ENCODE measurements at places on chromosomes 16 and 17.

DNA sequence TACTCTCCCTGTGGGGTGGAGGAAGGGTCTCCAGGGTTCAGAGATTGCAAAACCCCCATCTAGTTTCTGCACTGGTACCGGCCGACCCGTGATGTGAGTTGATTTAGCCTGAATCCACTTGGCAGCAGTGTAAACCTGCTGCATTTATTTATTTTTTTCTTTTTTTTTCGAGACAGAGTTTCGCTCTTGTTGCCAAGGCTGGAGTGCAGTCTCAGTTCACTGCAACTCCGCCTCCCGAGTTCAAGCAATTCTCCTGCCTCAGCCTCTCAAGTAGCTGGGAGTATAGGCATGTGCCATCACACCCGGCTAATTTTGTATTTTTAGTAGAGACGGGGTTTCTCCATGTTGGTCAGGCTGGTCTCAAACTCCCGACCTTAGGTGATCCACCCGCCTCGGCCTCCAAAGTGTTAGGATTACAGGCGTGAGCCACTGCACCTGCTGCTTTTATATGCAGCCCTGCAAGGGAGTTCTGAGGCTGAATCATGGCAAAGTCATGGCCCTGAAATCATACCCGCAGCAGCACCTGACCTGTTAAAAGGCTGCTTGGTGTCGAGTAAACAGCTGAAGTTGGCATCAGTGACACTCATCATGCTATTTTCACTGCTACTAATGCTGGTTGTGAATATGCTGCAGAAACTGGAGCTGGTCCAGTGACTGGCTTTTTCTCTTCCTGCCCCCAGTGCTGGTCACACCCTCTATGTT is 21.4 kb downstream of the DEXI start:
- no peak for DNase-seq

GRCh38 chr17:7740481-7741001 is 23.0 kb downstream of the DNAH2 start:
- DNase-seq, result no peak

DNA sequence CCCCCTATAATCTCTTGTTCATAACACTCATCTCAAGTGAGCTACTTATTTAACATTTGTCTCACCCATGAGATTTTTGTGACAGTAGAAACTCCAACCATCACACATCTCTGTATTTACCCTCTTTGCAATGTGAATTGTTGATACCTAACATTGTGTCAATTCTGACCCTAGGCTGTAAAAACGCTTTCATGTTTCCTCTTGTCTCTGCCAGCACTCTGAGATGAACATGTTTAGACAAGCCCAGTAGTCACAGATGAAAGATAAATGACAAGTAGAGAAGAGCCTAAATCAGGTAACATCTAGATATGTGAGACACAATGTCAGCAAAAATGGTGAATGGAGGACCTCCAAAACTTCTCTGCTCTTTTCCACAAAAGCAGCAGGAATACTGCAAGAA is 1254.5 kb upstream of the GOT2 start:
- DNase-seq, result no peak

- DNase-seq, result no peak
Measured at GRCh38 chr16:20218093-20218492, 109.2 kb downstream of the GP2 start.

- DNase-seq, result no peak
Measured at GRCh38 chr16:25478476-25478875, 213.3 kb upstream of the HS3ST4 start.

DNA sequence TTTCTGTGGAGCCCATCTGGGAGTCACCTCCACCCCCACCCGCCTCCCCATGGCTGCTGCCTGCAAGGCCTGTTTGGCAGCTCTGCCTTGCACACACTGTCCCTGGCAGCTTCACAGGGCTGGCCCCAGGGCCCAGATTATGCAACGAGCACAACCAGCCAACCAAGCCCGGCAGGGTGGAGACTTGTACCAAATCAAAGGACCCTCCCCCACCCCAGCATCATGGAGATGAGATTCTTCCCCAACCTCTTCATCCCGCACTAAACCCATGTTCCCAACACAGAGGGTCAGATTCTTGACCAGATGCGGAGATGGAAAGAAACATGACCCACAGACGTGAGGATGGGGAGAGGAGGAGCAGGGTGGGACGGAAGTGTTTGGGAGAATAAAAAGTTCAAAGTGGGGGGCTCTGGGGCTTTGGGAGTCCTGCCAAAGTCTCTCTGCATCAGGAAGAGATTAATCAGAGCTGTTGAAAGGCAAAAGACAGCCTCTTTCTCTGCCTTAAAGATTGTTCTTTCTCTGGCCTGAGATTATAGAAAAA is 3.8 kb downstream of the SMARCD2 start:
- peak; percentile 85 for DNase-seq

- DNase-seq, result peak; percentile 83
Measured at GRCh38 chr17:61247439-61247838, 152.2 kb upstream of the TBX2 start.

DNA sequence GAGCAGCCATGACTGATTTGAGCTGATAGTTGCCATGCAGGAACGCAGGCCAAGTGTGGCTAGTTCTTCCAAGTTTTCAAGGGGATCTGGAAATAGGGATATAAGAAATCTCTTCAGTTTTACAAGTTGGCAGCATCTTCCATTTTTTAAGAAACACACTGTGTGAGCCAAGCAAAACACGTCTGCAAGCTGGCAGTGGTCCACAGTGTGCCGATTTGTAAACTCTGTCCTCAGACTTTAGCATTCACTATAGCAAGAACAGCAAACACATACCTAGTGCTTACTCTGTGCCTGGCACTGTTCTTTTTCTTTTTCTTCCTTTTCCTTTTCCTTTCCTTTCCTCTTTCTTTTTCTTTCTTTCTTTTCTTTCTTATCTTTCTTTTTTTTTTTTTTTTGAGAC is 2.9 kb downstream of the ORAI3 start:
- no peak for DNase-seq

GRCh38 chr17:83194761-83195329 is 115.4 kb downstream of the METRNL start:
- DNase-seq, result no peak

GRCh38 chr16:825341-826061 is 25.0 kb upstream of the GNG13 start:
- no peak for DNase-seq
